ENCODE measurements at places on chromosomes 4 and X. TPM values are rescaled to one million over a fixed set of nuclear protein-coding genes. Genes with fewer than 3 reads are reported as not detected.

CT47A1 gene
- total RNA-seq: not detected

SHROOM2 gene
- total RNA-seq: not detected

PGRMC1 gene
- 30.1 TPM for total RNA-seq

TECRL gene
- total RNA-seq: not detected

ARMCX4 gene
- 1.3 TPM for total RNA-seq

DNA sequence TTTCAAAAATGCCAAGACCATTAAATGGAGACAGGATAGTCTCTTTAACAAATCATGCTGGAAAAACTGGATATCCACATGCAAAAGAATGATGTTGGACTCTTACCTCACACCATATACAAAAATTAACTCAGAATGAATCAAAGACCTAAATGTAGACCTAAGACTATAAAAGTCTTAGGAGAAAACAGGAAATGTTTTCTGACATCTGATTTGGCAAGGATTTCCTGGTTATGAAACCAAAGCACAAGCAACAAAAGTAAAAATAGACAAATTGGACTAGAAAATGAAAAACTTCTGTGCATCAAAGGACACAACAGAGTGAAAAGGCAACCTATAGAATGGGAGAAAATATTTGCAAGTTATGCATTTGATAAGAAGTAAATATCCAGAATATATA lies 37.6 kb downstream of the ARFIP1 start:
- peaks cover 17% of the 10 kb centered on the region for H3K4me1 ChIP-seq
- H3K27ac ChIP-seq: peak overlapping the region; percentile 39
- DNase-seq: no peak
- H3K36me3 ChIP-seq: peaks cover 50% of the 10 kb centered on the region
- H3K27me3 ChIP-seq: no peaks in the 10 kb centered on the region

DNA sequence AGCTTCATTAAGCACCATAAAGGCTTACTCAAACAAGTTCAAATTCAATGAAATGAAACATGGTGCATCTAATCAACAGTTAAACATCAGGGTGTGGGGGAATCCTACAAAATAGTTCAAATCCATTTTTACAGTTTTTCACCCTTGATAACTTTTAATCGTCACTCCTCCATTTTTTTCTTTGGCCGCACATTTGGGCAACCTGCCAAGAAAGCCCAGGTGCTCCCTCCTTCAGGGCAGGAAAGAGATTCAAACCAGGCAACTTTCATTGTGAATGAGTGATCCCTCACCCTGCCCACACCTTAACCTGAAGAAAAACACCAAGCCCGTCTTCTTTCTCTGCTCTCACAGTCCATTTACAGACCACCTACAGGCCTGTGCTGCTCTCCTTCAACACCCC lies 24.9 kb downstream of the TRIM61 start:
- peaks cover 8% of the 10 kb centered on the region for H3K36me3 ChIP-seq
- no peak overlapping the region for H3K27ac ChIP-seq
- no peak for DNase-seq
- peaks cover 11% of the 10 kb centered on the region for H3K27me3 ChIP-seq
- H3K4me1 ChIP-seq: peaks cover 12% of the 10 kb centered on the region

- no peaks in the 10 kb centered on the region for H3K27me3 ChIP-seq
- no peak for DNase-seq
- H3K4me1 ChIP-seq: no peaks in the 10 kb centered on the region
- H3K27ac ChIP-seq: no peak overlapping the region
- no peaks in the 10 kb centered on the region for H3K36me3 ChIP-seq
- H3K4me3 ChIP-seq: no peak overlapping the region
Observed at GRCh38 chr4:148998719-148999118, 556.5 kb upstream of the NR3C2 start.

GRCh38 chr4:110119337-110119736 lies 79.1 kb downstream of the ELOVL6 start:
- H3K4me3 ChIP-seq: no peak overlapping the region
- no peaks in the 10 kb centered on the region for H3K27me3 ChIP-seq
- H3K4me1 ChIP-seq: peaks cover 17% of the 10 kb centered on the region
- peak overlapping the region; percentile 11 for H3K27ac ChIP-seq
- H3K36me3 ChIP-seq: peaks cover 9% of the 10 kb centered on the region
- no peak for DNase-seq

- no peak for DNase-seq
- H3K27ac ChIP-seq: no peak overlapping the region
- no peaks in the 10 kb centered on the region for H3K36me3 ChIP-seq
- H3K4me3 ChIP-seq: no peak overlapping the region
- no peaks in the 10 kb centered on the region for H3K4me1 ChIP-seq
Observed at GRCh38 chr4:155748039-155748438, 10.8 kb upstream of the GUCY1B1 start.
